ENCODE measurements at places on chromosomes 5 and 9.
A peak's percentile ranks its signal among the peaks of the same experiment; 100 is the strongest.

DNA sequence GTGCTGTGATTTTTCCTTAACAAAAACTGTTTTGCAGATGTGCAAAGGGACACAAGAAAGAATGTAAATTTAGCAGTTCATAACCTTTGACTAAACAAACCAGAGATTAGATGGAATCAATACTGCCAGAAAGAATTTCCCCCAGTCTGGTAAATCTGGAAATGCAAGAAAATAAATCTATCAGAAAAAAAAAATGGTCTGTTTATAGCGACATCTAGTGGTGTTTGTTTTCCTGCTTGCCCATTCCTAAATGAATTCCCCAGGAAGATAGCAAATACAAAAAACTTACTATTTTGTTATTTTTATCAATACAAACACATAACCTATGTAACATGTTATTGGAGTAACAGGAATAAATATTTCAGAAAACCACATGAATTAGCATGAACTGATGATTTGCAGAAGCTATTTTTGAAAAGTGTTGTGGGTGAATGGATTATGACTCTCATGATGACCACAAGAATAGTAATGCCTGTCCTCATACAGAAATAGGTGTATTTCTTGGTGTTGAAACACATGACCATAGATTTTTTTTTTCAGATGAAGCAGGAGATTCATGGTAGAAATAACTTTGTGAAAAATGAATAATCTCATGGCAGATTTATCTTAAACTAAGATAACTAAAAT lies 1703.8 kb downstream of the MAT2B start:
- DNase-seq = no peak

- DNase-seq = no peak
Observed at GRCh38 chr5:132233081-132233480, 5.4 kb upstream of the P4HA2 start.

DNA sequence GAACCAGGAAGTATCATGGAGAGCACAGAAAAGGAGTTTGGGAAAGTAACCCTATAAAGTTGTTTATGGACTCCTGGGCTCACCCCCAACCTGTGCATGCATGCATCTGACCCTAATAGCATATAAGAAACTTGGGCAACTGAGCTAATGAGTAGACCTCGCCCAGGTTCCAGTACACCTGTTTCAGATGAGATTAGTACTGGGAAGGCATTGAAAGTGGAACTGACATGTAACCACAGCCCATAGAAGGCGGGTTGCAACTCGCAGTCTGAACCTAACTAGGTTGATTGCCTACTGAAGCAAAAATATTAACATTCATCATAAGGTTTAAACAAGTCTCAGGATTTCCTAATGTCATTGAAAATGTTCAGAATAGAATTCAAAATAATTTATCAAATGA lies 87.0 kb downstream of the WNK2 start:
- no peak for DNase-seq

DNA sequence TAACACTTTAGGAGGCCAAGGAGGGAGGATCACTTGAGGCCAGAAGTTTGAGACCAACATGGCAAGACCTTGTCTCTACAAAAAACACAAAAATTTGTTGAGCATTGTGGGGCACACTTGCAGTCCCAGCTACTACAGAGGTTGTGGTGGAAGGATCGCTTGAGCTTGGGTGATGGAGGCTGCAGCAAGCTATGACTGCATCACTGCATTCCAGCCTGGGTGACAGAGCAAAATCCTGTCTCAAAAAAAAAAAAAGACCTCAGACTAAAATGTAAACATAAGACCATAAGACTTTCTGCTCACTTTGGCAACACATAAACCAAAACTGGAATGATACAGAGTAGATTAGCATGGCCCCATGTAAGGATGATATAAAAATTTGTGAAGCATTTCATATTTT lies 24.6 kb upstream of the NANS start:
- DNase-seq = no peak

GRCh38 chr5:150585781-150586341 lies 54.6 kb upstream of the SYNPO start:
- DNase-seq = no peak

DNA sequence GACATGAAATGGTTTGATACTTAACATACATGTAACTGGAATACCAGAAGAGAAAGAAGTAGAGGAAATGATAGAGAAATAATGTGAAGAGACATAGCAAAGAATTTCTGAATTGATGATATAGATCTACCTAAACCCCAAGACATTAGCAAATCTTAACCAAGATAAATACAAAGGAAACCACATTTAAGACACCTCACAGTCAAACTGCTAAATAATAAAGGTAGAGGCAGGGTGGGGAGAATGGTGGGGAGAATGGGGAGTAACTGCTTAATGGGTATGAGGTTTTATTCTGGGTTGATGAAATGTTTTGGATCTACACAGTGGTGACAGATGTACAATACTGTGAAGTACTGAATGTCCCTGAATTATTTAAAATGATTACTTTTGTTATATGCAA lies 17.5 kb downstream of the CARNMT1 start:
- no peak for DNase-seq

DNA sequence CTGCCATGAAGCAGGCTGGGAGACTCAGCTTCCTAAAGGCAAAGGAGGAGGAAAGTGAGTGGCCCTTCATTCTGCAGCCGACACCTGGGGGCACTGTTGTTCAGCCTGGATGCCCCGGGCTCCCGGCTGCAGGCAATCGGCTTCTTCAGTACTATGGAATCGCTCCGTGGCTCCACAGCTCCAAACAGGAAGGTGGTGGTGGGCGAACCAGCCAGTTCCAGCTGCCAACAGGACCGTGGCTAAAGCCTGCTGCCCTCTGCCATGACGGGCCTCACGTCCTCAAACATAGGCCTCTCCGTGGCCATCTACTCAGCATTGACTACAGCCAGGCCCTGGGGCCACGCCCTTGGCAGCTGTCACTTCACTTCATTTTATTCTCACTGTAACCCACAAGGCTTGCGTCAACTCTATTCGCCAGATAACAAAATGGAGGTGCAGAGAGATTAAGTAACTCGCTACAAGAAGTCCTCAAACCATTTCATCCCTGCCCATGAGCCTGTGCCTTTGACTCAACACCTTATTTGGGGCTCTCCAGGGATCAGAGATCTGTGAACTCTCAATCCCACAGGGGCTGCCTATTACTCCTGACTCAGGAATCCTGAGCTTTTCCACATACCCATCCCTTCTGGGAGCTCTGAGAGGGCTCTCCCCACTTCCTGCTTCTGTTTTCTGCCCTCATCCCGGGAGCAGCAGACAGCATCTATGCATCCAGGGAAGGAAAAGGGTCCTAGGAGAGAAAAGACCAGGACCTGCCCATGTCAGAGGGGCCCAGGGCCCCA lies 38.0 kb downstream of the PAX5 start:
- DNase-seq = no peak

GRCh38 chr5:160657068-160657507 lies 194.9 kb downstream of the ATP10B start:
- no peak for DNase-seq

DNA sequence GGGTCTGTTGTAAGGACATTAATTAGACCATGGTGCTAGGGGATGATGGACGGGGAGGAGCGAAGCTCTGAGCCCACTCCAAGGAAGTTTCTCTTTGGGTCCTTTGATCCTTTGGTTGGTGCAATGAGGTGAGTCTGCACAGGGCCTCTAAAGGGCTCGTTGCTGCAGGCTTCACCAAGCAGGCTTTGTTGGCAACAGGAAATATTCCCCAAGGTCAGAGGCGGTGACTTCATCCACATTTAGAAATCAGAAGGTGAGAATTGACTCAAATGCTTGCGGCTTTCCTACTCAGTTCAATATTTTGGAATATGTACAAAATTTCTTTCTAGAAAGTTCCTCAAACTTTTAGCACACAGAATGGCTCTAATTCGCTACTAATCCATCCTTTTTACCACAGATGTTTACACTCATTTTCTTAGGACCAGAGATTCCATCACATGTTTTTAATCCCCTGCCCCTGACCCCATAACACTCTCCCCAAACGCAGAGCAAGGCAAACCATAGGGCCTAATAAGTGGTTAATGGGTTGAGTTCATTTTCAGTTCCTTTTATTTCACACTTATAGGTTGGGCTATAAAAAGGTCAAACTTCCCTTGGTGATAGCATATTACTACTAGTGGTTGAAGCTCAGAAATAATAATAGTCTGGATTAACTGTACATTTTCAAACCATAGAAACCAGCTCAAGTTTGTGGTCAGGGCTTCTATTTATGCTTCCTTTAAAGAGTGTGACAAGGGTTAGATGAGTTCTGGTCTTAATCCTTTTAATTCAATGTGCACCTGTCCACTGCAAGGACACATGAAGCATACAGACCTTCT lies 37.3 kb upstream of the TMEM252 start:
- no peak for DNase-seq

- no peak for DNase-seq
Observed at GRCh38 chr5:179873588-179874110, 15.0 kb upstream of the MRNIP start.

DNA sequence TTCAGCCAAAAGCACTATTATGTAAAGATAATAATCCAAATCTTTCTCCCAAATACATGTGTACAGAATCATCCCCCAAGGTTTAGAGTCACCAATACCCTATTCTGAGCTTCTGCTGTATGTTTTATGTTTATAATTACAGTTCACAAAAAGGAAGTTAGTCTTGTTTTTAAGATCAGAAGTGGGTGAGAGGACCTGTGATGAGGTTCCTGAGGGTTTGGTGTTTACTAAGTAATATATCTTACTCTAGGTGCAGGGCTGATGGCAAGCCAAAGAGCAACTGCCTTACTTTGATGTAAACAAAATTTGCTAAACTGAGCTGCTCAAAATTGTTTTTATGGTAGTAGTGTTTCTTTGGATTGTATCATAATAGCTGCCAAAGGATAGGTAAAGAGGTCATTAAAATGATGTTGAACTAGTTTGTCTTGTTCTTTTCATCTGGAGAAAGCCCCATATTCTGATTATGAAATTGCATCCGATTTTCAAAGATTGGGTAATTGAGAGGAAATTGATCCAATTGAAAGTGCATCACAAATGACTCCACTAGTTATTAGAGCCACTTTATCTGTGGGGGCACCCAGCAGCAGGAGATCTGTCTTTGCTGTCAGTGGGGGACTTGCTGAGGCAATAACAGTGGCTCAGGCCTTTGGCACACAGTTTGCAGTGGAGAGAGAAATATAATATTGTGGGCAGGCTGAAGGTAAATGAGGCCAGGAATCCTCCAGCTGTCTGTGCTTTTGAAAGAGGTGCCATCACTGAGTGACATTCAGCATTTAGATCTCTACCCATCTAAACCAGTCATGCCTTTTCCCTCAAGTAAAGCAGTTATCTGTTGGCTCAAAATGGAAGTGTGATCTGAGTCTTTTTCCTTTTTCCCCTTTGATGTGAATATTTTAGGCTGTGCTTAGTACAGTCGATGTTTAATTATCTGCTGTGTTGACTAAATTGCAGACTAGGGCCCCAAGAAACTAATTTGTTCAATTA lies 14.1 kb downstream of the TRIM32 start:
- DNase-seq = no peak

GRCh38 chr5:122846051-122846550 lies 688 bp downstream of the SNX24 start:
- no peak for DNase-seq

- no peak for DNase-seq
Observed at GRCh38 chr5:127564002-127564769, 46.7 kb downstream of the PRRC1 start.

DNA sequence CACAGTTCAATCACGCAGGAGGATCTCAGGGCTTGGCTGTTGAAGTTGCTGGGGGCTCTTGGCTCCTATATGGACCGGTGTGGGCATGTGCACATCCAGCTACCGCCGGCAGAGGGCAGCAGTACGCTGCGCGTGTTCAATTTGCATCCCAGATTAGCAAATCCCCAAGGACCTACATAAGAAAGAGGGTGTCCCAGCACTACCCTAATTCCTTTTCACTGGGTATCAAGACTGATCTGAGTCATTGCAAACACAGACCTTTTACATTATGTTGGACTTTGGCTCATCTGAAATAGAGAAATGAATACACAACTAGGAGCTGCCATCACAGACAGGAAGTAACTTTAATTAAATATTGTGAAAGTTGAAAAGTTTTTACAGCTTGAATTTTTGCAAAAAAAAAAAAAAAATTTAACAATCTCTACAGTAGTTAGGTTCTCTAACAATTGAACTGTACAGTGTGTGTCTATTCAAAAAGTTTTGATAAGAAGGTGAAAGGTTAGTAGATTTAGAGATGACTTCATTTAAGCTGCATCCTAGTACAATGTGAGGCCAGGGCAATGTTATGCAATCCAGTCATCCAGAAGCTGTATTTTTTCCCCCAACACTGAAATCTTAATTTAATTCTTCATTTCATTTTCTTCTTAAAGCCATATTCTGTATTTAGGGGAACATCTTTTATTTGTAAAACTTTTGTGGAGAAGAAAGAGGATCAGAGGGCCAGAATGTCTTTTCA lies 404.0 kb downstream of the EBF1 start:
- DNase-seq = peak; percentile 30

- DNase-seq = no peak
Observed at GRCh38 chr9:76529653-76530052, 70.7 kb downstream of the GCNT1 start.

GRCh38 chr5:72036951-72037350 lies 70.3 kb upstream of the MAP1B start:
- DNase-seq = no peak

GRCh38 chr5:176424181-176424580 lies 7.8 kb upstream of the CLTB start:
- no peak for DNase-seq

GRCh38 chr9:14769230-14769571 lies 46.7 kb upstream of the CER1 start:
- no peak for DNase-seq

GRCh38 chr9:114552706-114553105 lies 34.9 kb upstream of the ATP6V1G1 start:
- DNase-seq = no peak

DNA sequence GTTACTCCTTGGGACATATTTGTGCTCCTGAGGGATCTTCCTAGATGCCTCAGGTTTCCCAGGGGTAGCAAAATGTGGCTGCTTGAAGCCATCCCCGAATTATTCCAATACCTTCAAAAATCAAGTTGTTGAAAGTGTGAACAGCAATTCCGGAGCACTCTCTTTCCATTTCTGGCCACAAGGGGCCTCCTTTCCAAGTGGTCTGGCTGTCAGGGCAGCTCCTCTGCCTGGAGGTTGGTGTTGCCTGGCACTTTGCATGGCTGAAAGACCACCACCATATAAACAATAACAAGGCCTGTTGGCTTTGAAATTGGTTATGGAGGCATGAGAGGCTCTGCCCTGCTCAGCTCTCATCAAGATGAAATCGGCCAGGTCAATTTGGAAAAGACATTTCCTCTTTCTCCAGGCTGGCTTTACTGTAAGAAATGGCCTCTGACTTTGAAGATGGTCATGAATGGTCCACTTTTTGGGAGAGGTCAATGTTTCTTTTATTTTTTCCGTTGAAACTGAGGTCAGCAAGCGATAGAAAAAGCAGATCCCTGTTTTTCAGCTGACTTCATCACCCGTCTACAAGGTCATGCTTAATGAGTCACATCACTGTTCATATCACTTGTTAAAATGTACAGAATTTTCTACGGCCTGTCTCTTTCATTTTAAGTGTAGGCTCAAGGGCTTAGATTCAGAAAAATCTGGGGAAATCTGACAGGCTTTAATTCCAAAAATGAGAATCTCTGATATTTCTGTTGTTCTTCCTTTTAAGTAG lies 481.1 kb upstream of the ZNF608 start:
- no peak for DNase-seq

- DNase-seq = no peak
Observed at GRCh38 chr5:133569347-133569746, 43.0 kb downstream of the FSTL4 start.

GRCh38 chr5:117165068-117165467 lies 590.4 kb upstream of the SEMA6A start:
- DNase-seq = no peak

GRCh38 chr5:56838409-56839039 lies 23.2 kb downstream of the MAP3K1 start:
- DNase-seq = no peak
